Activated CD4-positive, alpha-beta T cell treated with anti-CD3 and anti-CD28 coated beads for 24 hours (primary cell): ENCODE measurements at places on chromosomes 12 and 14.

DNA sequence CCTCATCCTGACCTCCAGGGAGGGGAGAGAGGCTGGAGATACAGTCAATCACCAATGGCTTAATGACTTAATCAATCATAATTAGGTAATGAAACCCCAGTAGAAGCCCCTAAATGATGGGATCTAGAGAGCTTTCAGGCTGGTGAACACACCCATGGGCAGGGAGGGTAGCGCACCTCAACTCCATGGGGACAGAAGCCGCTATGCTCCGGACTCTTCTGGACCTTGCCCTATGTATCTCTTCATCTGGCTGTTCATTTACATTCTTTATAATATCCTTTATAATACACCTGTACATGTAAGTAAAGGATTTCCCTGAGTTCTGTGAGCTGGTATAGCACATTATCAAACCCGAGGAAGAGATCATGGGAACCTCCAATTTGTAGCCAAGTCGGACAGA, 205.9 kb downstream of the STXBP6 start:
- no peak for DNase-seq

DNA sequence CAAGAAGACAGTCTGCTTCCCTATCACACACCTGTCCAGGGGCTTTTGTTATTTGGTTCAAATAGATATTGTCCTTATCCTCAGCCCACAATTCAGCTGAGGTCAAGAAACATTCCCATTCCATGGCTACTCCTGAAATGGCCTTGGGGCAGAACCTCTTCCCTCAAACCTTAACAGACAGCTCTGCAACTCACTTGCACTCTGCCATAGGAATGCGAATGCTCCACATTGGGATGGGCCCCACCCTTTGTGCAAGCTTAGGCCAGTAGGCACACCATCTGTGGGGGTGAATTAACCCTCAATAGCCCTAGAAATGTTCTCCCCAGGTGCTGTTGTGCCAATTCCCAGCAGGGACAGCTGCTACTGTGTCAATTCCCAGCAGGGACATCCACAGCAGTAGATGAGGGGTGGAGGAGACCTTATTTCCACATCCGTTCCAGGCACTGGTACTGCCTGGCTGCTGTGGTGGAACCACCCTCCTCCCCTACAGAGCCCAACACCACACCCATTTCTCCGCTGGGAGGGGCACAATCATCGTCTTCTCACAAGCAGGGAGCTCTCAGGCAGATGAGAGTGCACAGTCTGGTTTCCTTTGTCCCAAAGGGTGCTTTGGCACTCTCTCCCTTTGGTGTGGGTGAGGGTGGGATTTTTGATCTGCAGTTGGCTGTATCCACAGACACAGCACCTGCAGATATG, 42.3 kb upstream of the GLIPR1 start:
- no peak for DNase-seq

GRCh38 chr14:94987409-94987808, 169.9 kb downstream of the DICER1 start:
- no peak for DNase-seq

- DNase-seq, result no peak
These were observed 3.9 kb downstream of the MED21 start for GRCh38 chr12:27026257-27026656.

DNA sequence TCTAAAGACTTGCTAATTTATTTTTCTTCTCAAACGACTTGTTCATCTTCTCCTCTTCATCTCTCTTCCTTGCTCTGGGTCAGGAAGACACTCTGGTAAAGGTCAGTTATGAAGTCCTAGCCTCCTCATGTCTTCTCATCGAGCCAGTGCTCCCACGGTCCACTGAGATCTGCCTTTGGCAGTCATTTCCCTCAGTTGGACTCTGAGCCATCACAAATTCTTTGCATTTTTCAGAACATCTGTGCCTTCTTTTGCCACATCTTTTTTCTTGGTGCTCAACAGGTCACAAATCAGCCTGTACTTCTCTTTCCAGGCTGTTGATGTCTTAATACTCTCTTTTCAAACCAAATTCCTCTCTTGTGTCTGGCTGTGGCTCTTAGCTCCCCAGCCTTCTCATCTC, 49.7 kb downstream of the IGF1 start:
- no peak for DNase-seq
